DMS 273 treated with DMSO at 0.1 percent for 48 hours (cell line): ENCODE measurements at places on chromosomes 7 and 10.

- no peak for DNase-seq
Observed at GRCh38 chr7:108226816-108227299, 96.7 kb upstream of the LAMB4 start.

GRCh38 chr7:46544396-46545008 is 623.4 kb upstream of the IGFBP3 start:
- DNase-seq, result no peak

DNA sequence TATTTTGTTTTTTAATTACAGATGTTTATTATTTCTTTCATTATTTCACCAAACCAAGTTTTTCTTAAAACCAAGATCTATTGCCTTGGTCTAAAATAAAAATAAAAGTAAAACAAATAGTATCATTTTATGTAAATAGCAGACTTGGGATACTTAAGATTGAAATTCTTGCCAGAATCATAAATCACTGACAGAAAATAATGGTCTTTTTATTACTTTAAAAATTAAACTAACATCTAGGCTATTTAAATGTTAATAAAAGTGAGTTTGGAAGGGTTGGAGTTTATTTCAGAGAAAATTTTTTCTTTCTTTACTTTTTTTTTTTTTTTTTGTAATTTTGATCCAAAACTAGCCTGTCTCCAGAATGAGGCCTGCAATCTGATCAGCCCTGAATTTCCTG is 568.0 kb upstream of the IGFBP3 start:
- DNase-seq, result no peak

DNA sequence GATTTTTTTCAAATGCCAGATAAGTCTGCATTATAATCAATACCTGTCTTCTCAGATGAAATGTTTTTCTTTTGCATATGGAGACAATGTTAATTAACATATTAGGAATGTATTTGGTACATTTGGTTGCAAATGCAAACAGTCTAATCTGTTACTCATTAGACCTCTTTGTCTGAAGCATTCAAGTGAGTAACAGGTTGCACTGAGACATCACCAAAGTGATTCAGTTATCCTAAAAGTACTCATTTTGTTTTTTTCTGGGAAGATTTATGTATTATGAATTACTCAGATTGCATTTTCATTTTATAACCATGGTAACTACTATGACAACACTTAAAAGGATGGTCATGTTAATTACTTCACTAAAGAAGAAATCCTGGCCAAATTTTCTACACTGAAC is 513.6 kb downstream of the HTR7 start:
- no peak for DNase-seq

- no peak for DNase-seq
Observed at GRCh38 chr10:7529638-7530037, 118.8 kb upstream of the SFMBT2 start.
